NCI-H510A treated with DMSO at 0.1 percent for 48 hours (cell line): ENCODE measurements at places on chromosomes 4 and X.
A peak's percentile ranks its signal among the peaks of the same experiment; 100 is the strongest.

GRCh38 chrX:15908603-15909290 is 54.1 kb upstream of the AP1S2 start:
- DNase-seq = no peak

GRCh38 chr4:115456231-115456630 is 342.8 kb upstream of the NDST4 start:
- no peak for DNase-seq

DNA sequence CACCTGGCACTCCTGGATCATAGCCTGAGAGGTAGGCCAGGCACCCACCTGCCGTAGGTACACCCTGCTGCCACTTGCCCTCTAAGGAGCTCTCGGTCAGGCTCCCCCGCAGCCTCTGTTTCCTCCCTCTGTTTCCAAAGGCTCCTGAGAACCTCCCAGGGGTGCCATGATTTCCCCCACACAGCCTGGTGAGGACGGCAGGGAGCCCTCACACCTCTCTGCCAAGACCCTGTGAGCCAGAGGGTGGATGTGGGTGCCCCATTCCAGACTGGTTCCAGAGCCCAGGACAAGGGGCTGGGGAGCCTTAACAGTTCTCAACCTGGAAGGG is 1.6 kb upstream of the ABLIM2 start:
- DNase-seq = peak; percentile 20

DNA sequence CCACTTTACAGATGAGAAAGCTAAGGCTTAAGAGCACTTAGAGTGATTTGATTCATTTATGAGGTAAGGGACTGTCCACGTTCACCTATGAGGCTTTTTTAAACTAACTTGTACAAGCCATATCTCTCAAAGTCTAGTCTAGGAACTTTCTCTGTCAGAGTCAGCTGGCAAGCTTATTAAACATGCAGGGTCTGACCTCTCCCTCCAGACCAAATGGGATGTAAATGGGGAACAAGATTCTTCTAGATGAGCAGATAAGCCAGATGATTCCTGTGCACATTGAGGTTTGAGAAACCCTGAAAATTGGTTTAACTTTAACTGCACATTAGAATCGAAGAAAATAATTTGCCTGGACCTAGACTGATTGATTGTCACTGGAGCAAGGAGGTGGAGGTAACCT is 160.0 kb upstream of the SPRY1 start:
- DNase-seq = no peak

DNA sequence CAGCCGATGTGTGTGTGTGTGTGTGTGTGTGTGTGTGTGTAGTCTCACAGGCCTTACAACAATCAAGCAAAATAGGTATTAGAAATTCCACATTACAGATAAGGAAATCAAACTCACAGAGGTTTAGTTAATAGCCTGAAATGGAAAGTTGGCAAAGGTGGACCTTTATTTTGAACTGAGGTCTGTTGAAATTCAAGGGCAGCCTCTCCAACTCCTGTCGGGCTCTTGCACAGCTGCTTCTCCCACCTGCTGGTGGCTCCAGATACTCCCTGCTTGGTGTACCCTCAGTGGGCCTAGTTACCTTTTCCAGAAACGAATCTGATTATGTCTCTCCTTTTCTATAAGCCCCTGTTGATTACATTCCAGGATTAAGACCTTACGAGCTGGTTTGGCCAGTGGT is 195.9 kb downstream of the MGST2 start:
- no peak for DNase-seq

DNA sequence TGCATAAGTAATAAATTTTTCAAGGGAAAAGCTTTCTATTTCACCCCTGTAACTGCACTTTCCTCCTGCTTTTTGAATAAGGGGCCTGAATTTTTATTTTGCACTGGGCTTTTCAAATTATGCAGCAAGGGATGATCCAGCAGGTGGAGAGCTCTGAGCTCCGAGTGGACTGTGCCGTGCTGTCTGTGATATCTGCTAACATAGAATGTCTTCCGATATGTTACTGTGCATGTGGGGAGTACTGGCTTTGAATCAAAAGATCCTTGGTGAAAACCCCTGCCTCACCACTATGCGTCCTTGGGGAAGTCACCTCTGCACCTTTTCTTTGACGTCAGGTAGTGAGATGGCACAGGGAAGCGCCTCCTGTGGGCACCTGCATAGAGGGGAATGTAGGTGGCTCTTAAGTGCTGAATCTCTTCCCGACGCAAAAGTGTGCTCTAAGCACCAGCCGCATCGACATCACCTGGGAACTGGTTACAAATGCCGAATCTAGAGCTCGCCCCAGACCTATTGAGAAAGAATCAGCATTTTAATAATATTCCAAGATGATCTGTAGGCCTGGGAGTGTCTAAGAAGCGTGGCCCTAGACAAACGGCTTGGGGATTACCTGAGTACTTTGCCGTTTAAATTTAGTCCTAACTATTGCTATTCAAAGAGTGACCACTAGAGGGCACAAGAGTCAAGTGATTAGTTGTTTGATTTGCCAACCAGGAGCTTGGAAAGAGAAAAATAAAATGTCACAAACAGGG is 19.2 kb upstream of the WFS1 start:
- peak; percentile 88 for DNase-seq

- DNase-seq = no peak
These were observed 818.4 kb upstream of the GRID2 start for GRCh38 chr4:91485415-91485814.

DNA sequence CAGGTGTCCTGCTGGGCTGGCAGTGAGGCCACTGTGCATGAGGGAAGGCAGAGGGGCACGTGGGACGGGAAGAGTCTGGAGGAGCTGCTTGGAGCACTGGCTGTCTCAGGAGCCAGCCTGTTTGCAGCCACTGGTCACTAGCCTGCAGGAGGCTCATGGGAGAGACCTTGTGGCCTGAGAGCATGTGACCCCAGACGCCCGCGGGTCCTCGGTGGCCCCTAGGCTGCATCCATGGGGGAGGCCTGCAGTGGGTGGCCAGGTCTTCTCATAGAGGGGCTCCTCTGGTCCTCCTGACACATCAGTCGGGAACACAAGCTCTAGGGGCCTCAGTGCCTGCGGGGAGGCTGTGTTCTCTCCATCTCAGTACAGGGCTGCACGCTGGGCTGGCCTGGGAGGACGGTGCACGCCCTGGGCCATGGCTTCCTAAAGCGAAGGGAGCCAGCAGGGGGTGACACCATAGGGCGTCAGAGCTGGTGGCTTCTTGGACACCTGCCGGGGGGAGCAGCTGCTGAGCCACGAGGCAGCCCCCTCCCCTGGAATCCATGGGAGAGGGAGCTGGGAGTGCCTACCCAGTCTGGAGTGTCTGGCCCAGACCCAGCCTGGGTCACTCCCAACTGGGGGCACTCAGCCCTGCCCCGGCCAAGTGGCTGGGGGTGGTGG is 12.3 kb downstream of the NAT8L start:
- no peak for DNase-seq

GRCh38 chr4:36128689-36129088 is 115.6 kb downstream of the ARAP2 start:
- no peak for DNase-seq

GRCh38 chr4:139077567-139078355 is 62.2 kb downstream of the NOCT start:
- no peak for DNase-seq

DNA sequence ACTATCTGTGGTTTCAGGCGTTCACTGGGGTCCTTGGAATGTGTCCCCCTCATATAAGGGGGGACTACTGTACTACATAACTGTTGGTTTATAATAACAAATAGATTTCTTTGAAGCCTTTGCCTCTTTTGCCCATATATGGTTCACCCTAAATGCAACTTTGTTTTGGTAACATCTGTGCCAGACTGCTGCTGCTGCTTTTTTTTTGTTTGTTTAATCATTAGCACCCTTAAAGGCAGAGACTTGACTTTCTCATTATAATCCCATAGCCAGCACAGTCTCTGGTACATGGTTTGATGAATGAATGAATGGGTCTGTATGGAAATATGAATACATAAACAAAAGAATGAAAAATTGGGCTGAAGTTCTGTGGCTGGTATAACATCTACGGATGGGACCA is 80.2 kb upstream of the LHFPL1 start:
- DNase-seq = no peak

- no peak for DNase-seq
These were observed 64.0 kb downstream of the PTTG2 start for GRCh38 chr4:38024206-38024509.

GRCh38 chr4:148561467-148561866 is 119.3 kb upstream of the NR3C2 start:
- no peak for DNase-seq

DNA sequence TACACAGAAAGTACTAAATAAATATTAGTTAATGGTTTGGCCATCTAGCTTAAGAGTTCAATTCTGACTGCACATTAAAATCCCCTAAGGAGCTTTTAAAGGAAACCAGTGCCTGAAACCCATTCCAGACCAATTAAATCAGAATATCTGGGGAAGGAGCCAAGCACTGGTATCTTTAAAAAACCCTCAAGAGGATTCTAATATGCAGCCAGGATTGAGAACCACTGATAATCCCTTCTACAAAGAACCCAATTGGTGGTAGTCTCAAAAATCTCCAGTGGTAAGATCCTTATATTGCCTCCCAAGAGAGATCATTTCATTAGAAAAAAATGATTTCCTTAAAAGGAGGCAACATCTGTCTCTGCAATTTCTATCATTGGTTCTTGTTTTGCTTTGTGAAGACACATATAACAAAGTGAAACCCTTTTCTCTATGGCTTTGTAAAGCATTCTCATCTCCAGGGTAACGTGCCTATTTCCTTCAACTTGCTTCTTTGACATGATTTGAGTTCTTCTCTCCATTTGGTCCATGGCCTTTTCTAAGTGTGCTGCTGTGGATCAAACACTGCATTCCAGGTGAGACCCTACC is 3.5 kb downstream of the GPR34 start:
- no peak for DNase-seq

DNA sequence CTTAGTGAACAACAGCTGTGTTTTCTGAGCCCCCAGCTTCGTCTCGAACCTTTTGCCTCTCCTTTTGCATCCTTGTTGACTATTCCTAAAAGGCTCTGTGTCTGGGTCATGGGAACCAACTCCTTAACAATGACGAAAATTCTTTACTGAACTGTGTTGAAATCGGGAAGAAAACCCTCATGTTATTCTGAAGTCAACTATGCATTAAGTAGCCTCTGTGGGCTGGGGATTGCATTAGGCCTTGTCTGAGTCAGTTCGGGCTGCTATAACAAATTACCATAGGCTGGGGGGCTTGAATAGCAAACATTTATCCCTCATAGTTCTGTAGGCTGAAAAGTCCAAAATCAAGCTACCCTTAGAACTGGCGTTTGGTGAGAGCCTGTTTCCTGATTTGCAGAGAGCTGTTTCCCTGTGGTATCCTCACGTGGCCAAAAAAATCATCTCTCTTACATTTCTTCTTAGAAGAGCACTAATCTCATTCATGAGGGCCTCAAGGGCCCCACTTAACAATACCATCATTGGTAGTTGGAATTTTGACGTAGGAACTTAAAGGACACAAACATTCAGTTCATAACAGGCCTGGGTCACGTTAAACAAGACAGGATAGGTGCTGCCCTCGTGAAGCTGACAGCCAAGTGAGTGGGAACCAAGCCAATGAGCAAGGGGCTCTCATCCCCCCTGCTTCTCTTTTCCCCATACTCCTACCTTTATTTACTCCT is 75.9 kb downstream of the CLNK start:
- DNase-seq = no peak

- DNase-seq = no peak
These were observed 207.3 kb downstream of the ANKRD50 start for GRCh38 chr4:124505211-124505610.

DNA sequence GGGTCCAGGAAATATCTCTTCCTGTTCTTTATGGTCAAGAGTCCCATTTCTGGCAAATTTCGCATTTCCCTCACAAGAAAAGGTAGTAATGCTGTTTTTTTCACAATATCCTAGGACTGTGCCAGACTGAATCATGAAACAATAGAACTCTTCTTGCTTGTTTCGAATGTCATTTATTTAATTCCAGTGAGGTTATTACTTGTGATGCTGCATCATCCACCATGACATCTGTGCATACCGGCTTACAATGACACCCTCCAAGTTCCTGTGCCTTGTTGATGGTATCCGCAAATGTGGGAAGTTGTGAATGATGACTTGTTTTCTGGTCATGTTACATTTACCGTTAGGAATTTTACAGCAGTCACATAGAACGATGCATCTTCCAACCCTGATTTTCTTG is 42.9 kb upstream of the SPRY1 start:
- no peak for DNase-seq

DNA sequence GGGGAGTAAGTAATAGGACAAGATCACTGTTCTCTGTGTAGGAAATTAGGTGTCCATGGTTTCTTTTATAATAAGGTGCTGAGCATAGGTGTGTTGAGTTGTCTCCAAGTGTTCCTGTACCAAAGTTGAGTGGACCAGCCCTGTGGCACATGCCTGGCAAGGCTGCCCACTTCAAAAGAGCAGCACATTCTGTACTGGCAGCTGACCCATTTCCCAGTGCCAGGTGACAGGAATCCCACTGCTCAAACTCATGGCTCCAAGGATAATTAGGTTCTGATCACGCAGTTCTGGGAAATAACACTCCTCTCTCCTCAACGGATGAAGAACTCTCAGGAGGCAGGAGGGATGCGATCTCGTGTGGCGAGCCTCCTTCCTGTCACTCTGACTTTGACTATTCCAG is 12.8 kb upstream of the LGI2 start:
- no peak for DNase-seq
